ENCODE measurements at places on chromosomes 2 and 18. TPM values are rescaled to one million over a fixed set of nuclear protein-coding genes. Genes with fewer than 3 reads are reported as not detected.
A peak's percentile ranks its signal among the peaks of the same experiment; 100 is the strongest.

SRBD1 gene
- total RNA-seq, result 21.2 TPM

GRCh38 chr18:35026407-35027061 is 14.7 kb upstream of the MAPRE2 start:
- H3K27ac ChIP-seq, result no peak overlapping the region
- H3K4me3 ChIP-seq, result no peak overlapping the region

IL1F10 gene
- not detected for total RNA-seq

DNA sequence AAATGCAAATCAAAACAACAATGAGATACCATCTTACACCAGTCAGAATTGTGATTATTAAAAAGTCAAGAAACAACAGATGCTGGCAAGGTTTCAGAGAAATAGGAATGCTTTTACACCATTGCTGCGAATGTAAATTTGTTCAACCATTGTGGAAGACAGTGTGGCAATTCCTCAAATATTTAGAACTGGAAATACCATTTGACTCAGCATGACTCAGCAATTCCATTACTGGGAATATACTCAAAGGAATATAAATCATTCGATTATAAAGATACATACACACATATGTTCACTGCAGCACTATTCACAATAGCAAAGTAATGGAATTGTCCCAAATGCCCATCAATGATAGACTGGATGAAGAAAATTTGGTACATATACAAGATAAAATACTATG is 516.7 kb downstream of the ERBB4 start:
- H3K36me3 ChIP-seq, result no peaks in the 10 kb centered on the region
- H3K4me1 ChIP-seq, result no peaks in the 10 kb centered on the region
- no peak overlapping the region for H3K4me3 ChIP-seq

- no peaks in the 10 kb centered on the region for H3K4me1 ChIP-seq
These were observed 4.3 kb downstream of the NLRC4 start for GRCh38 chr2:32260376-32260775.

GRCh38 chr2:121519732-121520640 is 10.7 kb upstream of the RNU4ATAC start:
- no peak for DNase-seq
- no peaks in the 10 kb centered on the region for H3K27me3 ChIP-seq
- no peaks in the 10 kb centered on the region for H3K36me3 ChIP-seq
- H3K27ac ChIP-seq, result no peak overlapping the region
- no peak overlapping the region for H3K4me3 ChIP-seq

DNA sequence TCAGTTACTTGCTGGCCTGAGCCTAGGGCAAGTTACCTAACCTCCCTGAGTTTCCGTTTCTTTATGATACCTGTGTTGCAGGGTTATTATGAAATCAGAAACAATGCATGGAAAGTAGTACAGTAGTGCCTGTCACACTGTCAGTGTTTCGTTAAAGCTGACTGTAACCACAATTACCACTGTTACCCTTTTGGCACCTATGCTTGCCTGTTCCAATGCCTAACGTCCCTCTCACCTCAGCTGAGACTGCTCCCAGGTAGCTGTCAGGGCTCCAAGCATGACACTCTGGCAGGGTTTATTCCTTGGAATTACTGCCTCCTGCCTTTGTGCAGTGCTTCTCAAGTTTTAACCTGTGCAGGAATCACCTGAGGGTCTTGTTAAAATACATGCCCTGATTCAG is 135.2 kb upstream of the RBMS1 start:
- H3K4me3 ChIP-seq, result no peak overlapping the region
- no peaks in the 10 kb centered on the region for H3K36me3 ChIP-seq
- H3K4me1 ChIP-seq, result no peaks in the 10 kb centered on the region
- DNase-seq, result no peak

GRCh38 chr2:16240402-16240801 is 300.1 kb downstream of the MYCN start:
- no peak overlapping the region for H3K27ac ChIP-seq
- no peak for DNase-seq
- H3K36me3 ChIP-seq, result no peaks in the 10 kb centered on the region
- H3K4me3 ChIP-seq, result no peak overlapping the region

- no peaks in the 10 kb centered on the region for H3K27me3 ChIP-seq
- H3K36me3 ChIP-seq, result peaks cover 2% of the 10 kb centered on the region
- no peak for DNase-seq
- H3K27ac ChIP-seq, result no peak overlapping the region
These were observed 121.4 kb downstream of the ZNF236 start for GRCh38 chr18:76943542-76944339.

ASTL gene
- 0.57 TPM for total RNA-seq

LTBP1 gene
- total RNA-seq, result 573 TPM

DNA sequence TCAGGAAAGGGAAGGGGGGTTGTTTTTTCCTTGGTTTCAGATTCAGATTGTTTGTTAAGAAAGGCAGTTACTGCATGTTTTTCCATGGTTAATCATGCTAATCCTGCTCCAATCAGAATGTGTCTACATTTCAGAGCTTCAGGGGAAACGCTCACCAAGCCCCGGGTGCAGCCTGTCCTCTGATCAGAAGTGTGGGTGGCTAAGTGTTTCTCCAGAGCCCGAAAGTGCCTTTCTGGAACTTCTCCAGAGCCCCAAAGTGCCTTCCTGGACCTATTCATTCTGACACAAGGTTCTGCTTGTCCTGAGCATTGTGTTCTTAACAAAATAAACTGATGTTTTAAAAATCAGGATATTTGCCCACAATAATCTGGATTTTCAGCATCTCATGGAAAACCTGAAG is 359.0 kb upstream of the ZNF521 start:
- no peaks in the 10 kb centered on the region for H3K36me3 ChIP-seq
- no peak for DNase-seq

DNA sequence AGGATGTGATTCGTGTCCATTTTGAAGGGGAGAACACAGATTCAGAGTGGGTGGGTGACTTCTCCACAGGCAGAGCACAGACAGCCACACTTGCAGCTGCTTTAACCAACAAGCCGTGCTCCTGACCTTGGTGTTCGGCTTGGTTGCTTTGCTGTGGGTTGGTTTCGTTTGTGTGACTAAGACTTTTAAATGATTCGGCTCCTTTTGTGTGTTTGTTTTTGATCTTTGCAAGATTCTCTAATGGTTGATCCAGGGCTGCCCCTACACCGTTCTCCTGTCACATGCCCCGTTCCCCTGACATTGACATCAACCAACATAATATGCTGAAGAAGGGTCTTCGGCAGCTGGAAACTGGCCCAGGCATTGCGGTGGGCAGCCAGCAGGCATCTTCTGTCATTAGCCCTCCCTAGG is 95.9 kb upstream of the MBOAT2 start:
- H3K27ac ChIP-seq, result no peak overlapping the region
- no peak for DNase-seq
- H3K27me3 ChIP-seq, result no peaks in the 10 kb centered on the region
- no peak overlapping the region for H3K4me3 ChIP-seq
- H3K4me1 ChIP-seq, result no peaks in the 10 kb centered on the region

DNA sequence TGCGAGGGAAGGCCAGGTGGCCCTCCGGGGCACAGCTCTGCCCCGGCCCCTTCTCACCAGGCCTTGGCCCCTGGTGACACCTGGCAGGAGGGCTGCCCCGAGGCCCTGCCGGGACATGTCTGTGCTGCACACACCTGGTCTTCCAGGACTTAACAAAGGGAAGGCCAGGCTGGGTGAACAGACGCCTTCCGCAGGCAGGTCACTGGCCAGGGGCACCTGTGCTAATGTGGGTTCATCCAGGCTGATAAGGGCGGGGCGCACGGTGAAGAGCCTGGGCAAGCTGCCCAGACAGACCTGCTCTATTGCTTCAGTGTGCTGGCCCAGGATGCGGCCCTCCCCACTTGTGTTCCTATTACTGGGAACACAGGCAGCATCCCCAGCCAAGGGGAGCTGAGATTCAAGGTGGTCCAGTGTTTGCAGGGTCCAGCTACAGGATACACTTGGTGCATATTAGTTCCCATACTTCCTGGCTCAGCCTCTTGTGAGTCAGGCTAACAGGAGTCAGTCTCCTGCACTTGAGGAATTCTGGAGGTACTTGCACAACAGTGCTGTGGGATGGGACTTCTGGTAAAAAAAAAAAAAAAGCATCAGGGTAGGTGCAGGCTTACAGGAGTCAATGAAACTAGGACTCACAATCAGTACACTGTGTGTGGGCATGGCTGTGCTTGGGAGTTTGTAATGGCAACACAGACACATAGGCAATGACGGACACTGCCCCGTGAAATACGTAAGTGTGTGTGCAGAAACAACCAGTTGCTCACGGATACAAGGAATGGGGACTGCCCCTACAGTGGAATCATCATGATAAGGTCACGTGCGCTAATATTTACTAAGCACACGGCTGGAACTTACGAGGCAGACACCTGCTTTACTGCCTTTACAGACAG is 261.4 kb downstream of the TWIST2 start:
- H3K27me3 ChIP-seq, result no peaks in the 10 kb centered on the region
- H3K27ac ChIP-seq, result no peak overlapping the region
- H3K4me1 ChIP-seq, result no peaks in the 10 kb centered on the region
- H3K4me3 ChIP-seq, result no peak overlapping the region
- DNase-seq, result no peak

DNA sequence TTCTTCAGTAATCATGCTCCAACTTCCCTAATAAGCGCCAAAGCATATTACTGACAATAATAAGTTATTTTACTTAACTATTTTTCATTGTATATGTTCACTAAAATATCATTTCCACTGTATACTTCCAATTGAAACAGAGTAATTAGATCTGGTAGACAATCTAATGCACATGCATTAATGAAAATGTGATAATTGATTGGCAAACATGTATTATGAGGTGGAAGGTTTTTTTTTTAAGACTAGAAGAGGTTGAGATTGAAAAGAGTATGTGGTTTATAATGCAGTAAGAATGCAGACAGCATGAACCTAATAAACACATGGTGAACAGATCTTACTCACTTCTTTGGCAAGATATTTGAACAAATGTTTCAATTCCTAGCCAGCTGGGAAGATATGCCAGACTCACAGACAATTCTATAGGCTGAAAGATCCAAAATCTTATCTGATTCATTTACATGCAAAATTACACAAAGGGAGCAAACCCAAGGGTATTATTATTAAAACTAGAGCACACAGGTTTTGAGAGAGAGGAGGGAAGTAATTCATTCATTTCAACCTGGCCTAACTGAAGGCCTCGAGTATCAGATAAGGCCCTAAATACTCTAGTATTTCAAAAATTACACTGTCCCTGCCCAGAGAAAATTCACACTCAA is 2.8 kb downstream of the NCKAP1 start:
- H3K27ac ChIP-seq, result no peak overlapping the region
- DNase-seq, result no peak
- H3K4me3 ChIP-seq, result peak overlapping the region; percentile 40
- peaks cover 2% of the 10 kb centered on the region for H3K4me1 ChIP-seq
- no peaks in the 10 kb centered on the region for H3K36me3 ChIP-seq

GRCh38 chr18:24428709-24429108 is 2.2 kb downstream of the IMPACT start:
- no peaks in the 10 kb centered on the region for H3K27me3 ChIP-seq
- DNase-seq, result no peak
- no peak overlapping the region for H3K4me3 ChIP-seq
- no peaks in the 10 kb centered on the region for H3K4me1 ChIP-seq

Data from aorta (tissue), 5 donors.